Activated CD4-positive, alpha-beta T cell treated with anti-CD3 and anti-CD28 coated beads, Interleukin-2, amount 10 ng/mL, durations not matched to agents 7 days and 5 days (primary cell): ENCODE measurements at places on chromosomes 7 and 10. TPM values are rescaled to one million over a fixed set of nuclear protein-coding genes. Genes with fewer than 3 reads are reported as not detected.
A peak's percentile ranks its signal among the peaks of the same experiment; 100 is the strongest.

DNA sequence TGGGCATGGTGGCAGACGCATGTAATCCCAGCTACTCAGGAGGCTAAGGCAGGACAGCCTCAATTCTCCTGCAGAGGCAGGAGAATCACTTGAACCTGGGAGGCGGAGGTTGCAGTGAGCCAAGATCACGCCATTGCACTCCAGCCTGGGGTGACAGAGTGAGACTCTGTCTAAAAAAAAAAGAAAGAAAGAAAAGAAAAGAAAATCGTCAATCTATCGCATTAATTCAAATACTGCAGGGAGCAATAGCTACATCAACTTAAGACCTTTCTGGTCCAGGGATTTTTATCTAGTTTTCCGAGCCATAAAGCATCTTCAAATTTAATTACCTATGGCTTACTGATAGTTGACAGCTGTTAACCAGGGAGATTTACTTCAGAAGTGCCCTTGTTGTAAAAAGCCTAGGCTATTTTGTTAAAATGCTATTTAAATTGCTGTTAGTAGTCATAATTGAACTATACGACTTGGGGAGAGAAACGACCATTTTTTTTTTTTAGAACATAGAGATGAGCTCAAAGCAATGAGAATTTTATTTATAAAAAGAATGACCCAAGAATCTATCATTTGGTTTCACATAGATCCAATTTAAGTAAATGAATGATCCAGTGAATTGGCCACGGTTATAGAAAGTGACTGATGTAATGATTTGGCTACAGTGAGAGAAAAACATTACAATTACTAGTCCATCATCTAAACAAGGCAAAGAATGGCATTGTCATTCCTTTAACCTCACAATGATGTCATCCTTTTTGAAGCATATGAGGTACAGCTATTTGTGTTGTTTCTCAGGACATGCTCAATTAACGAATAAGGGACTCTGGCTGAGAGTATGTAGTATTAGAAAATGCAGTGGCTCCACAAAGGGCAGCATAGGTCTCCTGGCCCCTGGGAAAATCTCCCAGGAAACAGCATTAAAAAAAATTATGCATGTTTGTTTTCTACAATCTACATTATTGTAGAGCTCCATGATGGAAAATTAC, 85.3 kb downstream of the SEMA3C start:
- DNase-seq, result no peak

- peak; percentile 43 for DNase-seq
Observed at GRCh38 chr7:158821171-158822031, 7.9 kb downstream of the ESYT2 start.

DNA sequence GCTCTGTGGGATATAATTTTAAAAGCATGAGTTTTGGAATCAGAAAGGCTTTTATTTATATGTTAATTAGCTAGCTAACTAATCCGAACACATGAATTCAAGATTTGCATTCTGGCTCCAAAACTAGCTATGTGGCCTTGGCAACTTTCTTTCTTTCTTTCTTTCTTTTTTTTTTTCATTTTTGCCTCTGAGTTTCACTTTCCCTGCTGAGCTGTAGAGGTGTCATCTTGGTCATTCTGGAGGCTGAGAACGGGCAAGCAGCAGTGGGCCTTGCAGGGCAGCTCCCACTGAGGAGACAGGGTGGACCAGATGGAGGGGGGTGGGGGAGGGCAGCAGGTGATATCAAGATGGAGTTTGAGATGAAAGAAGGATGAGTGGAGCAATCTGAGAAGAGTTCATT, 24.8 kb upstream of the SFMBT2 start:
- DNase-seq, result no peak

The SGCE gene
- total RNA-seq, result not detected

The ARL3 gene
- total RNA-seq, result 5.0 TPM

DNA sequence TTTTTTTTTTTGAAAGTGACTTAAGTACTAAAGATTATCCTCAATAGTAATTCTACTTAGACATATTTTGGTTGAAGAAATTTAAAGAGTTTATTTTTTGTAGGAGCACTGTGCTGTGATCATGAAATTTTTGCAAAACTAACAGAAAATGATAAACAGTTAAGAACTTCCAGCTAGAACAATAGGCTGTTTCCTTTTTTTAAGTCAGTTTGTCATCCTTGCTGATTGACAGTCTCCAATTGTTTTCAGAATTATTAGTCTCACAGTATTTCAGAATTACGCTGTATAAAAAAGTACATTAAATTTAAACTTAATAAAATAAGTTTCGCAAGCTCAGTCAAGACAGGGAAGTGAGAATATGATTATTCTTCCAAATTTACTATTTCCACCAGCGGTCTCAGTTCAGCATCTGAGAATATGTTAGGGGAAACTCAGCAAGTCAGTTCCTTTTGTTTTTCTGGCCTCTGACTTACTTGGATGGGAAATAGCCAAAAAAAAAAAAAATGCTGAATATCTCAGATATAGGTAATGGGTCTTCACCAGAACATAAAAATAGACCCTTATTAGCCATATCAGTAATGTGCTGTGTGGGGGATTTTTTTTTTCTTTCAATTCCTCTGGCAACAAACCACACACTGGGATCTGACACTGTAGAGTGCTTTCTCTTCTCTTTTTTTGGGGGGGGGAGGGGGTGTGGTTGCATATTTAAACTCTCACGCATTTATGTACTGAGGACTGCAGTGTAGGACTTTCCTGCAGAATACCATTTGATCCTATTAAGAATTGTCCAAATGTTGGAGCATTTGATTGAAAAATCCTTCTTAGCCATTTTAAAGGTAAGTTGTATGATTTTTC, at the start of gene CD36:
CD36 (plus strand) TSS at position 732 of the 855 bp plus-strand sequence. CDS start 8,099 bp downstream, outside the sequence.
- no peak for DNase-seq

DNA sequence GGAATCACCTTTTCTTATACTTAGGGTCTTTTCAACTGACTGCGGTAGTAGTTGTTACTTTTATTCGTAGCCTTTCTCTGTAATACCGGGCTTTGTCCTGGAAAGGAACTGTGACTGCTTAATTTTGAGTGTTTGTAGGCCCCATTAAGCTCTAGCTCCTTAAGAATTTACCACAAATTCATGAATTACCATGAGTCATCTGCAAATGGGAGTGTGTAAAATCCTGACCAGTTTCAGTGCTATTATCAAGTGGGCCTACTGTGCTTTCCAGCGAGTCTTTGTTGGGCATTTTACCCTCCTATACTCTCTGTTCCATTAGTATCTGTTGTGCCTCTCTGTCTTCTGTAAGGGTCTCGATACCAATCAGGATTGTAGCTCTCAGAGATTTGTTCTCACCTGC, 49.7 kb downstream of the ZMYND11 start:
- no peak for DNase-seq
